ENCODE measurements at places on chromosomes 11 and 22.

- no peak for DNase-seq
These were observed 32.8 kb downstream of the RSPH14 start for GRCh38 chr22:23109079-23109347.

- DNase-seq, result no peak
These were observed 78.2 kb downstream of the TMPRSS5 start for GRCh38 chr11:113627946-113628345.

DNA sequence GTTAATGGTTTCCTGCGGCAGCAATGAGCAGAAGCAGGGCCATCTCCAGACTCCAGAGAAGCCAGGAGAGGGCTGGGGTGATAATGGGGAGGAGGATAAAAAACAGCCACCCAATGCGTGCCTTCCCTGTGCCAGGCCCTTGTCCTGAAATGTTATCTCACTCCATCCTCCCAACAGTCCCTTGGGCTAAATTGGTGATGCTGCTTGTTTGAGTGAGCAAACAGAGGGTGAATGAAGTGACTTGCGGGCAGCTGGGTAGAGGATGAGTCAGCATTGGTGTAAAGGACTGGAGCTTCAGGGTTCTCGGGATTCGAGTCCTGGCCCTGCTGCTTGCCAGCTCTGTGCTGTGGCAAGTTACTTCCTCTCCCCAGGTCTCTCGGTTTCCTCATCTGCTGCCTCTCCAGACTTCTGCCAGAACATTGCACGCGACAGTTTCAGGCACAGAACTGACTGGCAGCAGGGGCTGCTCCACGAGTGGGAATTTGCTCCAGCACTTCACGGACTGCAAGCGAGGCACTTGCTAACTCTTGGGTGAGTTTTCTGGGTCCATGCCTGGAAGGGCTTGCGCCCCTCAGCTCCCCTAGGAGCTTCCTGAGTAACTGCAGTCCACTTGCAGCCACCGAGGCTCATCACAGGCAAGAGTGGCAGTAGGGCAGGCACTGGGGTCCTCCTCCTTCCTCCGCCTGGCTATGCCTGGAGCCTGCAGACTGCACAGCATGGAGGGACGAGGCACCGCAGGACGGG, at the start of gene P2RY6:
TSS of gene P2RY6 (plus strand) at position 403 of the 744 bp plus-strand sequence. CDS start 24,181 bp downstream, outside the sequence.
- no peak for DNase-seq

GRCh38 chr11:17798253-17798652, 63.7 kb downstream of the KCNC1 start:
- DNase-seq, result no peak

- no peak for DNase-seq
These were observed 63.9 kb downstream of the GRIK4 start for GRCh38 chr11:120575461-120575860.

DNA sequence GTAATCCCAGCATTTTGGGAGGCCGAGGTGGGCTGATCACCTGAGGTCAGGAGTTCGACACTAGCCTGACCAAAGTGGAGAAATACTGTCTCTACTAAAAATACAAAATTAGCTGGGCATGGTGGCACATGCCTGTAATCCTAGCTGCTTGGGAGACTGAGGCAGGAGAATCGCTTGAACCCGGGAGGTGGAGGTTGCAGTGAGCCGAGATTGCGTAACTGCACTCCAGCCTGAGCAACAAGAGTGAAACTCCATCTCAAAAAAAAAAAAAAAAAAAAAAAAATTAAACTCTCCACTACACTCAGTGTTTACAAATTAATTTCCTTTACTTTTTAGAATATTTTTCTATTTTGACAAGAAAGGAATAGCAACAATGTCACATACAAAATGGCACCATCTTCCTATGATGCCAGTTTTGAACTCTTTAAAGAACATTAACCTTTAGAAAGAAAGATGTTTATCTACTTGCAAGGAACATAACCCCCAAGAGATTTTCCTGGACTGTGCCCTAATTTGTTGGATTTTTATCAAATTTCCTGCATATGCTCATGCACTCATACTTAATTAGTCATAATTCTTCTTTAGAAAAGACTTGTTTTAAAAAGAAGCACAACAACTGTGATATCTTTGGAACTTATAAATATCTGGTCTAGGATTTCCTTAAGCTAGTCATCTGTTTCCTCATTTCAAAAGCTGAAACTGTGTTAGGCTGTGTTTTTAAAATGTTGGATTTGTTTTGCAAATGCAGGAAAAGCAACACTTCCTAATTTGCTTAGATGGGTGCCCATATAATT, 22.6 kb upstream of the HIPK3 start:
- DNase-seq, result no peak

GRCh38 chr11:14975252-14975587, 3.1 kb upstream of the CALCA start:
- no peak for DNase-seq

GRCh38 chr22:27874764-27875163, 44.3 kb downstream of the PITPNB start:
- DNase-seq, result no peak

DNA sequence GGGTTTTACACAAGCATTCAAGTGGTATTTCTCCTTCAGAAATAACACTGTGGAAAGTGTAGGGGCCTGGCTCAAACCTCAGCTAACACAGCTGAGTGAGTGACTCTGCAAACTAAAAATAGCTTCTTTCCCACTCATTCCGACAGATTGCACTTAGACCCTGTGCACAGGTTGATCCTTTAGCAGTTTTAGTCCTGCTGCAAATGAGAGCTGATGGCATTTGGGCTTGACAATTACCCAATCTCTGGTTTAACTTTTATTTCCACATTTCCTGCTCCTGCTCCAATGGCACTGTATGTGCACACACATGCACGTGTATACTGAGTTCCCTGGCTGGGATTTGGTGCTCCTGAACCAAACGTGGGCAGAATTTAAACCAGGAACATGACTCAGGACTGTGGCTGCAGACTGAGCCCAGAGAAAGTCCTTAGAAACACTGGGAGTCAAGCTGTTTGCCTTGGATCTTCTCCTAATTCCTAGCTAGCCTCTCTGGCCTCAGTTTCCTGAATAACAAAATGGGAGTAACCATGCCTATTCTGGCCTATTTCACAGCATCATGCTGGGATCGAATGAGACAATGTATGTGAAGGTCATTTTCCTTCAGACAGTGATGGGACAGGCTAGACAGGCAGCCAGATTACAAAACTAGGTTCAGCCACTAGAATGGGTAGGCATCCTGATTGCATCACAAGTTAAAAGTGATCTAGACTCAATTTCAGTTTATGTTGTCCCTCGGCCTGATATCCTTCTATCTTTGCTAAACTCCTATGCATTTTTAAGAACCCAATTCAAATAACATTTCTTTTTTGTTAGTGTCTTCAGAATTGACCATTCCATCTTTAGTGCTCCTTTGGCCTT, 58.2 kb downstream of the SERGEF start:
- no peak for DNase-seq
